ENCODE measurements at places on chromosomes 1 and 21.
A peak's percentile ranks its signal among the peaks of the same experiment; 100 is the strongest.

DNA sequence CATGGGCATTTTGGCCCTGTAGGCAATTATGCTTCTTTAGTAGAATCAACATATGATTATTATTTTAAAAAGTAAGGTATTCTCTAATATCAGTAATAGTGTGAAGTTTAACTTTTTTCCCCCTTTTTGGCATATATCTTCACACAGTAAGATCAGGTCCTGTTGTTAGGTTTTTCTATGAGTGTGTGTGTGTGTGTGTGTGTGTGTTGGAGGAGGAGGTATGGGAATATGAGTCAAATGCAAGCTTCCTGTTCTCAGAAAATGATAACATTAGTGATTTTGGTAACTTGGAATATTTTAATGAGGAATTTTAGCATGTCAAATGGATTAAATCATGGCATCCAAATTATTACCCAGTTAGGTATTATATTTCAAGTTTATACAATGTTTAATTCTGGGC, 65.8 kb upstream of the BCL10 start:
- DNase-seq: no peak

DNA sequence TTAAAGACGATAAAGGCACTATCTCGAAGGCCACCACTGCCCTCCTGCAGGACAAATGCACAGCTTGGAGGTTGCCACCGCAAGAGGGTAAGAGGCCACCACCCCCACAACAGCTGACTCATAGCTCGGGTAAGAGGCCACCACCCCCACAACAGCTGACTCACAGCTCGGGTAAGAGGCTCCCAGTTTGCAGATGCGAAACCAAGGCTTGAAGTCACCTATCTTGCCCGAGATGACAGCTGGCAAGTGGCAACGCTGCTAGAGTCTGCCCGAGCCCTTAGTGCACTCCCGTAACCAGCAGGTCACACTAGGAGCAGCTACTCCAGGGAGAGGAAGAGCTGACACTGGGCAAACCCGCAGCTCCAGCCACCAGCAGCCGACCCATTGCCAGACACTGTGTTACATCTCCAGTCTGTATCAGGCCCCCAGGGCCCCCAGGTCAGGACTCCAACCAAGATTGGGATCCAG, 17.1 kb upstream of the SPSB1 start:
- no peak for DNase-seq

DNA sequence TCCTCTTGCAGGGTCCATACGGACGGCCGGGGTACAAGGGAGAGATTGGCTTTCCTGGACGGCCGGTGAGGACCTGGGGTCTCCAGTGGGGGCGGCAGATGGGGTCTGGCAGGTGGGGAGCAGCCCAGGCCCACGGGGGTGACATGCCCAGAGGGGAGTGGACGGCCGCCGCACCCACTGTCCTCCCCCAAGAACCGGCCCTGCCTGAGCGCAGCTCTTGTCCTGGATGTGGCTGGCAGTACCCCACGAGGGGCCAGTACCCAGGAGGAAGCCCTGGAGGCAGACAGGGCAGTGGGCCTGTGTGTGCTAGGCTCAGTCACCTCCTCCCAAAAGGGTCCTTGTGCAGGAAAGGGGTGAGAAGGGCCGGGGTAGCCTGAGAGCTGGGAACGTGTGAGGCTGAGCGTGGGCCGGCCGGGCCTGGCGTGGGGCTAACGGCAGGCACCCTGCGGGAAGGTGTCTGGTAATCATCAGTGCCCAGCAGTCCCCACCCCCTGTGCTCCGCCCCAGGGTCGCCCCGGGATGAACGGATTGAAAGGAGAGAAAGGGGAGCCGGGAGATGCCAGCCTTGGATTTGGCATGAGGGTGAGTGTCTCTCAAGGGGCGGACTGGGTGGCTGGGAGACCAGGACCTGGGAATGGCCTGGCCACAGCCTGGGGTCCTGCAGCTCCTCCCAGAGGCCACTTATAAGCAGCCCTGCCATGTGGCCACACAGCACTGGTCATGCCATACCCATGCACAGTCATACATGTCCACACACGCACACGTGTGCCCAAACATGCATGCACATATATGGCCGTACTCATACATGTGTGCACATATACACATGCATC, 47.2 kb downstream of the SLC19A1 start:
- no peak for DNase-seq

DNA sequence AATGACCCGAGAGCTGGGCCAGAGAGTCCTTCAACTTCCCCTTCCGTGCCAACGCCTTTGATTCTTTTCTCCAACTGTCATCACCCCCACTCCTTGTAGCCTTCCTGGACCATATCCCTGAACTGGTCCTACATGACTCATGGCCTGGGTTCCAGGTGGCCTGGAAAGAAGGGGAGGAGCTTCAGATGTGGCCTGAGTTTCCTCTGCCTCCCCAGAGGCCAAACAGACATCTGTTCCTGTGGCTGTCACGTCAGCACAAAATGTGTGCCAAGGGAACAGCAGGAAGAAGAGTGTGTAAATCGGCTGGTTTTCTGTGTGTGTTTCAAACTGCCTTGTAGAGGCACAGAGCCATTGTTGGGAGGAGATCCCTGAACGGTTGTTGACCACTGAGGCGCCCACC, 24.9 kb upstream of the KIRREL1 start:
- DNase-seq: no peak

DNA sequence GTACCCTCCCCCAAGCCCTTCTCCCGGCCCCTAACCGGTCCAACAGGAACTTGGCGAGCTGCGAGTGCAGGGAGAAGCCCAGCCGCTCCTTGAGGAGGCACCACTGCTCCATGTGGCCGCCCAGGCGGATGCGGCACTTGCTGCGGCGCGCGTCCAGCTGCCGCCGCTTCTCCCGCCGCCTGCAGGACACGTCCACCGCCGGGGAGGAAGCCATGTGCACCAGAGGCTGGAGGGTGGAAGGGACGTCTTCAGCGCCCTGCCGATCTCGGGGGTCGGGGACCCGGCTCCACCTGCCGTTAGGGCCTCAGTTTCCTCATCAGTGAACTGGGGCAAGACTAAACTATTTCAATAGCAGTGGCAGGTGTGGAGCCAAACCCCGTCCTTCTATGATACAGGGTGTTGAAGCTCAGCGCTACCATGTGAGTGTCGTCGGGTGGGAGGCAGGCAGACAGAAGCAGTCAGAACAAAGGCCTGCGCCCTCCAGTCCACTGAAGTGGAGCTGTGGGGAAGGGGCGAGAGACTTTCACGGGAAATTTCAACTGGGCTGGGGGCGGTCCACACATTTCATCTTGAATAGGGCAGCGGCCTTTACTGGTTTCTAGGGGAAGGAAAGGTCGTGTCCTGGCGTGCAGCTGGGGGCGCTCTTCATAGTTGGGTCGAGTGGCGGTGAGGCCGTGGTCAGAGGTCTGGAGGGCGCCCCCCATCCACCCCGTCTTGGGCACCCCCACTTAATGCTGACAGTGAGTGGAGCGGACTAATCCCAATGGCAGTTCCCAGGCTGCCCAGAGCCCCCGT, 592 bp downstream of the ZNF692 start:
- DNase-seq: peak; percentile 33

DNA sequence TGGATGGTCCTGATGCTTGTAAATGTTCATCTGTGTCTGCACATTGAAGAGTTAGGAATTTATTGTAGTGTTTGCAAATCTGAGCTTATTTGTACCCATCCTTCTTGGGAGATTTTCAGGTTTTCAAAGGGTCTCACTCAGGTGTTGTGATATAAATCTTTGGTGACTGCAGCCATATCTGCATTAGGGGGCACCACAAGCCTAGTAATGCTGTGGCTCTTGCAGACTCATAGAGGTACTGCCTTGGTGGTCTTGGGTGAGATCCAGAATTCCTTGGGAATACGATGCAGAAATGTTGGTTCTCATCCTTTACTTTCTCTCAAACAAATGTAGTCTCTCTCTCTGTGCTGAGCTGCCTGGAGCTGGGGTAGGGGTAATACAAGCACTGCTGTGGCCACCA, 405.9 kb downstream of the TTLL7 start:
- DNase-seq: no peak

GRCh38 chr1:73467731-73468130, 730.2 kb downstream of the LRRIQ3 start:
- no peak for DNase-seq

DNA sequence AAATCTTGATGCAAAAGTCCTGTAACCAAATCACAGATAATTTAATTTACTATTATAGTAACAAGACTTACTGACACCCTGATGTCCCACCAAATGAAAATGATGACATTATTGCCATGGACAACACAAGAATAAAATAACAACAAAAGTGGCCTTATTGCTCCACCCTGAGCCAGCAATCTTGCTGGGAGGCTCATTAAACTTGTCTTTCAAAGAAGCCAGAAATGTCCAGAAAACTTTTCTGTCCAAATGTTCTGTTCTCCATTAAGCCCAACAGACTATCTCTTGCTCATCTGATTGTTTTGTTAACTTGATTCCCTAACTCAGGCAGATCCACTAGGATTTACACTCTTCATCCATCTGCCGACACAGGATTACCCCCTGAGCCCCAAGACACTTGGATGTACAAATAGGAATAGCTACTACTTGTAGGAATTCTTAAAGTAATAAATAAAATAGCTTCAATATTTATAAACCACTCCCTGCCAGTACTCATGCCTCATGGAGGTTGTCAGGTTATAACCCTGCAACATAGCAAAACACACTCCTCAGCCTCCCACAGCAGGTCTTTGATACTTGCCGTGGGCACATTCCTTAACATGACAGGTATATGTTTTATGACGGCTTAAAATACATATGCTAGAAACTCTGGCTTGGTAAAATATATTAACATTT, 84.9 kb downstream of the PTPN14 start:
- no peak for DNase-seq

DNA sequence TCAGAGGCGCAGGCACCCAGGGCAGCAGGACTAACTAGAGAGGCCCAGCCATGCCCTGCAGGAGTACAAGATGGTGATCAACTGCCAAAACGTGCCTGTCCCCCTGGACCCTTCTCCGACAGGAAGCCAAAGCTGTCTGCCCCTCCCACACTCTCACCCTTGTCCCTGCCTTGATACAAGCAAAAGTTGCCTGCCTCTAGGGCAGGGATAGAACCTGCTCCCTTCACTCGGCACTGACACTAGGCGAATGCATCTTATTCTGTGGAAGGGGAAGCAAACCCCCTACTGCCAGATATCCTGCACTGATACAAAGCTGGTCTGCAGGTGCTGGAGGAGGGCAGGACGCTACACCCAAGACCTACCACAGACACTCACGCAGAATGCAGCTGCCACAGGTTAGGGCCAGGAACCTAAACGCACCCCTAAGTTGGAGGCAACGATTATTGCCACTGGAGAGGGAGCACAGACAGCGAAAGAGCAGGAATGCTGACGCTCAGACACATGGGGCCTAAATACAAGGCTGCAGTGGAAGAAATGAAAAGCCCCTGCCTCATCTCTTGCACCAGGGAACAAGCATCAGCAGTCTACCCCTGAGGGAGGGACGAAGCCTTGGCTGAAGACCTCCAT, 3.7 kb downstream of the TARBP1 start:
- no peak for DNase-seq

DNA sequence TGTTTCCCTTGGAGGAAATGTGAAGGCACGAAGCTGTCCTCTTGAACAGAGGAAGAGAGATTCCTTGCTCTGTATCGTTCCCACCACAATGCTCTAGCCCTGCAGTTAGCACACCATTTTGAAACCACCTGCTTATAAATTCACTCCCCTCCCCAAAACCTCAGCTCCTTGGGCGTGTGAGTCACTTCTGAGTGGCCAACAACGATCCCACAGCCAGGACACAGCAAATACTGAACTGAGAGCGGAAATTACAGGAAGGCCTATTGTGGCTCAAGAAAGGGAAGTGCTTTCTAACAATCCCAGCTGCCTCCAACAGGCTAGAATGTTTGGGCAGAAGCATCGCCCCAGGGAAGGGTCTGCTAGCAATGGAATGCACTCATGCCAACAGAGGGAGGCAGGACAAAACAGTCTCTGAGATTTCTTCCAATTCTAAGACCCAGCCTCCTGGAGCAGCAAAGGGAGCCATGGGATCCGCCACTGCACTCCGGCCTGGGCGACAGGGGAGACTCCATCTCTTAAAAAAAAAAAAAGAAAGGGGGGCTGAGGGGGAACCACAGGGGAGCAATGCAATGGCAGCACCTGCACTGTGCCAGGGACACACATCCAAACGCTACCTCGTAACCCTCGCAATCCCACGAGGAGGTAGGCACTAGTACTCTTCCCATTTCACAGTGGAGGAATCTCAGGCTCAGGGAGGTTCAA, 1.9 kb downstream of the TMEM53 start:
- DNase-seq: no peak

DNA sequence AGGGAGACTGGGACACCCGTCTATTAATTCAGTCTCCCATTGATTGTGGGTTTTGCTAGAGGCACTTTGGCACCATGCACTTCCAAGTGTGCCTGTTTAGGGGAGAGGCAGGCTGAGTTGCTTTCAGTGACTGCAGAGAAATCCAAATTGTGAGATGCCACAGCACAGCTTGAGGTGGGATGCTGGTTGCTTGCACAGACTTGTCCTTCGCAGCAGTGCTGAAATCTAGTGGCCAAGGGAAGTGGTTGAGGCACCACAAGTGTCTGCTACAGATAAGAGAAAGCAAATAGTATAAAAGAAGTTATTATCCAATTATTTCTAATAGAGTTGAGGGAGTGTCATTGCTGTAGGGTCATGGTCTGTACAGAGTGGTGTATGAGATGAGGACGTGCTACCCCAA, 40.0 kb upstream of the APP start:
- no peak for DNase-seq

Data from NCI-H1105 treated with DMSO at 0.1 percent for 48 hours (cell line).